ENCODE measurements at places on chromosomes 3 and 15.

- no peak for DNase-seq
Measured at GRCh38 chr3:118110211-118110610, 924.4 kb downstream of the IGSF11 start.

GRCh38 chr3:141642215-141642614 lies 95.9 kb upstream of the RNF7 start:
- DNase-seq, result no peak

DNA sequence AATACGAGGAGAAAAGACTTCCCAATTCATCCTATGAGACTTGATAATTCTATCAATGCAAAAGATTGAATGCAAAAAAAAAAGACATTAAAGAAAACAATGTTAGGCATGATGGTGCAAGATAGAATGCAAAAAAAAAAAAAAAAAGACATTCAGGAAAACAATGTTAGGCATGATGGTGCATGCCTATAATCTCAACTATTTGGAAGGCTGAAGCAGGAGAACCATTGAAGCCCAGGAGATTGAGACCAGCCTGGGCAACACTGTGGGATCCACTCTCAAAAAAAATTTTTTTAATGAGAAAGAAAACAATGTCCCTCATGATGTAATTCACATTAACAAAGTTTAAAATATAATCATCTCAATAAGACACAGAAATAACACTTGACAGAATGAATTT lies 75.9 kb downstream of the MYO9A start:
- DNase-seq, result peak; percentile 36

- peak; percentile 96 for DNase-seq
Measured at GRCh38 chr15:99059010-99059981, 45.6 kb upstream of the SYNM start.

- DNase-seq, result no peak
Measured at GRCh38 chr3:43632986-43633385, 11.2 kb upstream of the ANO10 start.

DNA sequence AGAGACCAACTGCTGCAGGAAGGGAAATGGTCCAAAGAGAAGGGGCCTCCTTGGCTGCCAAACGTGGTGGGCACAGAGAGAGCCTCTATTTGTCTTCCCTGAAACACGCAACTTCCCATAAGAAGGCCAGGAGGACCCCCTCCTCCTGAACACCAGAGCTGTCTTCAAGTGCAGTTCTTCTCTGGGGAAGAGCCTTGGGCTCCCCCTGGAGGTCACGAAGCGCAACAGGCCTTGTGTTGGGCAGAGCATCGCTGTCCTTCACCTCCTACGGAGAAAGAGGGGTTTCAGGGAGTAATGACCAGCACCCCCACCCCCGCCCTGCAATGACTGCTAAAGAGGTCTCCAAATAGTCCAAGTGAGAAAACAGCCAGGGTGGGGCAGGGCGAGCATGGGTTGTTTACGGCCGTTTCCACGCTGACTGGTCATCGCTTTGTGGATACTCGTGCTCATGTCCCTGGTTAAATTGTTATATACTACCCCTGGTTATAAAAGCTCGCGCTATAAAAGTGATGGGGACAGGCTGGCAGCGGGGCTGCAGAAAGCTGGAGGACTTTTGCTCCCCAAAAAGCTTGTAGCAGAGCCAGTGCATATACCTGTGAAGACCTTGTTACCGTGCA lies 397.5 kb upstream of the ATP10A start:
- peak; percentile 46 for DNase-seq

GRCh38 chr15:86863226-86863915 lies 783.7 kb downstream of the AGBL1 start:
- DNase-seq, result peak; percentile 96

DNA sequence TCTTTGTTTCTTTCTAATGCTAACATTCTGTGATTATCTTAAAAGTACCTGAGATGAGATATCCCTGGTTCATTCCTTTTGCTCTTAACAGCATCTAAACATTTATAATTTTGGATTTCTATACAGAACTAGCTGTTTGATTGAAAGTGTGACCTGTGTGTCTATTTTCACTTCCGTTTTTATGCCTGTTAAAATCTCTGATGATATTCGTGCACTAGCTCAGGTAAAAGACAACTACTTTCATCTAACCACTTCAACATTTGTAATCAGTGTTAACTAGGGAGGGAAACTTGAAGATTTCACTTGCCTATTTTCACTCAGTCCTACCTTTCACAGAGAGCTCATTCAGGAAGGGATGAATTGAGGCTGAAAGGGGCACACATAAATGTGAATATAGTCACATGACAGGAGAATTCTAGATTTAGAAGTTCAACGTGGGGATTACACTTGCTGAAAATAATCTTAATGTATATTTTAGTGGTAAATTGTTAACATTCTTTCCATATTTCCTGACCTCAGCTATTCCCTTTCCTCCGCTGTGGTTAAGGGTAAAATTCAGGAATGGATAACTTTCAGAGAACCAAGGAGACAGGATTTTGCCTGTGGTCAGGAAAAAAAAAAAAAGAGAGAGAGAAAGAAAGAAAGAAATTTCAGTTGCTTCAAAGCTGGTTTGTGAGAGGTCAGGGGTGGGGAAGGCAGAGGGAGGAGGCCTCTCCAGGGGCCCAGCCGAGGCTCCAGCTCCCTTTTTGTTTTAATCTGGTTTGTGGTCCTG lies 159.8 kb upstream of the TSC22D2 start:
- peak; percentile 97 for DNase-seq

DNA sequence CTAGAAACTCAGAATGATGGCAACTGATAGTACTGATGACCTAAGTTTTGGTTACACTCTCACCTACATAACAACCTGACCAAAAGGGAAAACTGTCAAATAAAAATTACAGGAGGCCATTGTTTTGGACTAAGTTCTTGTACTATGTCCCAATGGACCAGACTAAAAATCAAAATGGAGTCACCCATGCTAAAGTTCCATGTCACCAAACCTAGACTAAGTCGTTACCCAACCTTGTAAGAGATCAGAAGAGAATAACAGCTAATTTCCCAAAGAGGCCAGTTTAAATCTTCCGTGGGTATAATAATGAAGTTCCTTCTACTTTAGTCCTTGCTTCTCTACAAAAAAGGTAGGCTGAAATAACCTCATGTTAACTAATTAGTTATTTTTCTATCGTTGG lies 12.3 kb downstream of the THOC7 start:
- DNase-seq, result no peak

DNA sequence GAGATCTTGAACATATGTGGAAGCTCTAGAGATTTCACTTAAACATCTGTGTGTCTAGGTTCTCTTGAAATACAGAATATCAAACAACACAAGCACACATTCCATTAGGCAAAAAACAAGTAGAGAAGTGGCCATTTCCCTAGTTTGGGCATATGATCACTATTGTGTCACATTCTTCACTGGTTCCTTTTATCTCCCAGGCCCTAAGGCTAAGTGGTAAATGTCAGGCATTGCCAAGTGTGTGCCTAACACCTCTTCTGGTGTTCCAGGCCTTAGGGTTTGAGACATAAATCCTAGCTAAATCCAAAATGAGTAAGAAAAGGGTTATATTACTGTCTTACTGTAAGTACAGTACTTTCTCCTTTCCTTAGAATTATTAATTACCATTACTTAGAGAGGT lies 880.1 kb downstream of the PDCD6IP start:
- DNase-seq, result no peak

DNA sequence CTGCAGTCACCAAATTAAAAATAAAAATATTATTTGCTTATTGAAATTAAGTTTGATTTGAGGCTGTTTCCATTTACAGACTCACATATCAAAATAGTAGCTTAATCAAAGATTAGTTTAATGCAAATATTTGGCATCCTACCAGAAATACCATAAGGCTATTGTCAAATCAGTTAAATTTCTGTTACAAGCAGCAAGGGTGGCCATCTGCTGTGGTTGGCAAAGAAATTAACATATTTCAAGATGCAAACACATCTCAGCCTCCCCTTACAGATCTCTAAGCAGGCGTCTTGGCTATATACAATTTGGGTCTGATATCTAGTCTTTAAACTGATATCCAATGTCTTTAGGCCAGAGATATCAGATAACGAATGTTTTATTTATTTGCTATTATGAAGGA lies 83.2 kb upstream of the NEDD4 start:
- DNase-seq, result no peak

DNA sequence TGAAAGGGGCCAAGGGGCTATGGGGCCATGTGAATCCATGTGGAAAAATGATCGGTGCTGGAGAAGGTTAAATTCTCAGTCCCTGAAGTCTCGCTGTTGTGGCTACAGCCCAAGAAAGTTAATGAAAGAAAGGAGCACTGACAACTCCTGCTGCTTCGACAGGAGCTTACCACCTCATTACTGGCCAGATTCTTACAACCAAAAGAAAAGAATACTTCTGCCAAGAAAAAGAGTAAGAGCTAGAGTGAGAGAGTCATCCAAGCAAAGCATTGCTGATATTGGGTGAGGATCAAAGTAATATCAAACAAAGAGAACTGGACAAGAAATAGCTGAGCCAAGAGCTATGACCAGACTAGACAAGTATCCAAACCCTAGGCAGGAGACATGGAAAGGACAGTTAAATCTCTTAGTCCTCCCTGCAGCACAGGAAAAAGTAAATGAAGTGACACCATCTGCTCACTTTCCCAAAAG lies 348.4 kb upstream of the PLSCR5 start:
- peak; percentile 78 for DNase-seq

GRCh38 chr3:28973609-28974008 lies 307.3 kb upstream of the RBMS3 start:
- DNase-seq, result peak; percentile 79

DNA sequence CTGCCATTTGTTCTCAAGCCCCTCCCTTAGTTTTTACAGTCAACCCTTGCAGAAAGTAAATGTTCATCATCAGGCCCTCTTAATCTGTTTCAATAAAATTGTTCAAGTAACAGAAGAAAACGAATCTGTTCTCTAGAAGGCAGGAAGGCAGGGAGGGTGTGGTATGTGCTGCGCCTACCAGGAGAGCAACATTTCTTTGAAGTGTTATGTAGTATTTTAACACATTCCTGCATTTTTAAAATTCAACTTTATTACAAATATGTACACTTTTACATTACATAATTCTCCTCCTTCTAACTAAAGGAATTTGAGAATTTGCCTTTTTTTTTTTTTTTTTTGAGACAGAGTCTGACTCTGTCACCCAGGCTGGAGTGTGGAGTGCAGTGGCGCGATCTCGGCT lies 657.8 kb downstream of the MCTP2 start:
- DNase-seq, result no peak

DNA sequence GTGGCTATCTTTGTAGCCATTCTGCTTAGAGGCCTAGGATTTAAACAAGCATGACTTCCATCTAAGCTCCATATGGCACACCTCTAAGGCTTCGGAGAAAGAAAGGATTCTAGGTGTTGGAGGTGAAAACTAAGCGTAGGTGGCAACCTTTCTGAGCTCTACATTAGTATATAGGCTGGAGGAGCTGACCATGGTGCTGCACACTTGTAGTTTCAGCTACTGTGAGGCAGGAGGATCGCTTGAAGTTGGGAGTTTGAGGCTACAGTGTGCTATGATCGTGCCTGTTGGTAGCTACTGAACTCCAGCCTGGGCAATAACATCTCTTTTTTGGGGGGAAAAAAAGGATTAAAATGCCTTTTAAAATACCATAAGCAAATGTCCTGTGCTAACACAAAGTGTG lies 7.4 kb downstream of the EAF1 start:
- no peak for DNase-seq

DNA sequence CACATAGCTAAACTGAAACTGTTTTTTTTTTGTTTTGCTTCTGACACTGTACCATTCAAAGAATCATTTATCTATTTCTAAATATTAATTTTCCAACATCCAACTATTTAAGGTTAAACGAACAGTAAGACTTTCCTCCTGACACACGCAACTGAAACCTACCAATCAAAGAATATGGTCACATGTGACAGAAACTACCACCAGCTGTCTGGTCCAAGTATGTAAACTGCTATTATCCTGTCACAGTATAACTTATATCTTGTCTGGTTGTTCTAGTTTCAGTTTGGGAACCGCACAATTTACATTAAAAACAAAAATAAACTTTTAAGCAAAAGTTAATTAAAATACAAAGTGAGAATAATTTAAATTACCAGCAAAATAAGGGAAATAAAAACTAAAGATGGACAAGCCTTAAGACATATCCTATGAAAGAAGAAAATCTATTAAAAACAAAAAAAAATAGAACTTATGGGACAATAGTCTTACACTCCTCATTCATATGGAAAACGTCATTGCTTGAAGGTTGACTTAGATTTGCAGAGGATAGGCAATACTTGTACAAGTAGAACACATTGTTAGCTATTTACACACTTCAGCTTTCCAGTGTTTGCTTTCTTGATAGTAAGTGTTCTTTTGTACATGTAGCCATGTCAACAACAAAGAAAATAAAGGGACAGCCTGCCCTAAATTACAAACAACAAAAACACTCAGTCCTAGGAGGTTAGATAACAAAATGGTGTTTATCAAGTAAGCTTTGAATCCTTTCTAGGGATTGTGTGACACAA lies 26.8 kb upstream of the CHRM5 start:
- DNase-seq, result no peak
